ENCODE measurements at places on chromosomes 13 and 19.
A peak's percentile ranks its signal among the peaks of the same experiment; 100 is the strongest.

DNA sequence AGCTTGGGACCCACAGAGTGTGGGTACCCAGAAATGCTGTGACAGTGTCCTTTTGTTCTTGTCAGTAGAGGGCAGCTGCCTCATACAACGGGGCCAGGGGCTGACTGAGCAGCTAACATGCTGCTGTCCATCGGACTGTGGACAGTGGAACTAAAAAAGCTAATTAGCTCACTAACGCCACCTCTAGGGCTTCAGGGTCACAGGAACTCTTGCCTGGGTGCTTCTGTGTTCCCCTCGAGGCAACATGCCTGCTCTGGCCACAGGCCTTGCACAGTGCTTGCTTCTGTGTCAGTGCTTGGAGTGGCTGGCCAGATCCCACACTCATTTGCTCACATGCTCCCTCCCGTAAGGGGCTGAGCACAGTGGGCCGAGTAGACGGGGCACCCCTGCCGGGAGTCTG is 377.0 kb downstream of the OLFM4 start:
- DNase-seq: no peak

GRCh38 chr19:20416661-20417060 is 148.9 kb downstream of the ZNF737 start:
- DNase-seq: no peak

DNA sequence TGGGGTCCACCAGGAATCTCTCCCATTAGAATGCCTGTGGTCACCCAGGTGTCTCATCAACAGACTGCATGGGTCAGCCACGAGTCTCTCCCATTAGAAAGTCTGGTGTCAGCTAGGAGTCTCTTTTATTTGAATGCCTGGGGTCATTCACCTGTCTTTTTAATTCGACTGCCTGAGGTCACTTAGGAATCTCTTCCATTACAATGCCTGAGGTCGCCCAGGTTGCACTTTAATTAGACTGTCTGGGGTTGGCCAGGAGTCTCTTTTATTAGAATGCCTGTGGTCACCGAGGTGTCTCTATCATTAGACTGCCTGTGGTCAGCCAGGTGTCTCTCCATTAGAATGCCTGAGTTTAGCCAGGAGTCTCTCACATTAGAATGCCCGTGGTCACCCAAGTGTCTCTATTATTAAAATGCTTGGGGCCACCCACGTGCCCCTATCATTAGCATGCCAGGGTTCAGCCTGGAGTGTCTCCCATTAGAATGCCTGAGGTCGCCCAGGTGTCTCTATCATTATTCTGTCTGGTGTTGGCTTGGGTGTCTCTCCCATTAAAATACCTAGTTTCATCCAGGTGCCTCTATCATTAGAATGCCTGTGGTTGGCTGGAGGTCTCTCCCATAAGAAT is 1474.3 kb downstream of the UQCRFS1 start:
- no peak for DNase-seq

- no peak for DNase-seq
Observed at GRCh38 chr13:63840551-63841421, 2425.1 kb upstream of the PCDH20 start.

GRCh38 chr19:32022044-32022640 is 323.3 kb upstream of the ZNF507 start:
- no peak for DNase-seq

DNA sequence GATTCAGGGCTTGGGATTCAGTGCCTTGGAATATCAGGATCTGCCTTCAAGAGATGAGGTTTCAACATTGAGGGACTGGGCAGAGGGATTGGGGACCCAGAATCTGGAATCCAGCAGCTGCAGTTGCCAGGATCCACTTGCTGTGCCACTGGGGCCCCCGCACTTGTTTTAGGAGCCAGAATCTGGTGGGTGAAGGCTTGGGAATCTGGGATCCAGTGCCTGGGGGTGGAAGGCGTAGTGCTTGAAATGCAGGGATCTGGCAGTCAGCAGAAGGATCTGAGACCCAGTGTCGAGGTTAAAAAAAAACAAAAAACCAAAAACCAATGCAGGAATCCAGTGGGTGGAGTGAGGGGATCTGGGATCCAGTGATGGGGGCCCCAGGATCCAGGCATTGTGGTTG is 7.3 kb upstream of the SLC25A41 start:
- no peak for DNase-seq

DNA sequence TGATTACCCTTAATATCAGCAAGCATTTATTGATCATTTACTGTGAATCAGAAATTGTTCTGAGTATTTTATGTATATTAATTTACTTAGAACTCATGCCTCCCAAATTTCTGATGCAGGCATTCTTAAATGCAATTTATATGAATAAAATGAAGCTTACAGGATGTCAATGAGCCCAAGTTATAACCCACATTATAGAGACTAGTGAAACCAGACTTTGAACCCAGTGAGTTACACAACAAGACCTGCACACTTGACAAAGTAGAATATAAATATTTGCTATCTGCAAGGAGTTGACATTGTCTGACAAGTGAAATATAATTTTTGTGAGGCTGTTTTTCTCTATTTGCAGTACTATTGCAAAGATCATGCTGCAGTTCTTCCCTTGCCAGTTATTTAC is 656.0 kb downstream of the GPC5 start:
- DNase-seq: no peak

GRCh38 chr13:112510987-112511685 is 76.8 kb downstream of the TUBGCP3 start:
- DNase-seq: no peak

GRCh38 chr13:110536006-110536693 is 25.4 kb downstream of the RAB20 start:
- DNase-seq: no peak

- DNase-seq: no peak
Observed at GRCh38 chr19:40512473-40513344, 45.9 kb downstream of the SPTBN4 start.

GRCh38 chr13:76904507-76904906 is 18.3 kb upstream of the KCTD12 start:
- no peak for DNase-seq

- peak; percentile 72 for DNase-seq
Observed at GRCh38 chr19:13100031-13100588, 2.5 kb downstream of the LYL1 start.

DNA sequence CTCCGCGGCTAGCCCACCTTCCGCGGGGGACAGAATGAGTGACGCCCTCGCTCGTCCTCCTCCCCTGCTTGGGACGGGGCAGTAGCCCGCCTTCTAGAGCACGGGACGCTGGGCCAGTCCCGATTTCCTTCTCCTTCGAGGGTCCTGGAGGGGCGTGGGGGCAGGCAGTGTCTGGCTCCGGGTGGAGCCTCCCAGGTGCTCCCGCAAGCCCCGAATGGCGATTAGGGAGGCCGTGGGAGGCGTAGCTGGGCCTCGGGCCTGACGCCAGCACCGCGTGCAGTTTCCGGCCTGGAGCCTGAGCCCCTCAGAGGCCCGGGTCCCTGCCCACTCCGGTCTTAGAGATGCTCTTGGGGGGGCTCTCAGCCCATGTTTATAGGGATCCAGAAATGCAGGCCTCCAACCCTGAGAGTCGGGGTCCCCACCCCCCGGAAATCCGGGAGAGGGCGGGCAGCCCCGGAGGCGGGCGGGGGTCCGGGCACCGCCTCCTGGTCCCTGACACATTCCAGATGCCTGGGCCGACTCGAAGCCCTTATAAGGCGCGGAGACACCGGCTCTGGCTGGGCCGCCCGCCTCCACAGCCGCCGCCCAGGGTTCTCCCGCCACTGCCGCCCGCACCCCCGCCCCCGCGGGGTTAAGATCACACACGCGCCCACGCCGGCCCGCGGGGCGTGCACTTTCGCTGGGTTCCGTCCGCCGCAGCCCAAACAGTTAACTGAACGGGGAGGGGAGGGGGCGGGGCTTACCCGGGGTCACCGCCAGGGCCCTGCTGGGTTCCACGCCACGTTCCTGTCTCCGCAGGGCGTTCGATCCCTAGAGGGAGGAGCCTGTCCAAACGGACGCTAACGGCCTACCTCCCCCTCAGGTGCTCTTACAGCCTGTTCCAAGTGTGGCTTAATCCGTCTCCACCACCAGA is 1.5 kb downstream of the MYADM start:
- DNase-seq: peak; percentile 87

DNA sequence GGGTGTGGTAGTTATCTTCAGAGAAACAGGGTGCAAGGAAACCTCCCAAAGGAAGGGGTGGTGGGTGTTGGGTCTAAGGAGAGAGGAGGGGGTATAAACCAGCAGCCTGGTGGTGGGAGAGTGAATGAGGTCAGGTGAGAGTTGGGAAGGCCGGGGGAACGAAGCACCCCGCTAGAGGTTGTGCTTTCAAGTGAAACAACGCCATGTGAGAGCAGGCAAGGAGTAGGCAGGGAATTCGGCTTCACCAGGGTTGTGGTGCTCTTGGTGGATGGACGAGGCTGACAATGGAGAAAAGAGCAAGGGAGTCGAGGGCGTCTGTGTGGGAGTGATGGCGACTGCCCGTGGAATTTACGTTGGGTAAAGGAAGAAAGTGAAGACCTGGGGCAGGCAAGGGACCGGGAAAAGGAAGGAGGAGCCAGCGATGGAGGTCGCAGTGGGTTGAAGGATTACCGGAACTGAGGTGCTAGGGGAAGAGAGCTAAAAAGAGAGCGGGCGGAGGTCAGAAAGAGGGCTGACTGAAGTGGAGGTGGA is 2.1 kb upstream of the MLNR start:
- DNase-seq: no peak

GRCh38 chr19:39065928-39066327 is 18.2 kb upstream of the ACP7 start:
- DNase-seq: no peak

- DNase-seq: no peak
Observed at GRCh38 chr19:42057846-42058245, 12.2 kb downstream of the GRIK5 start.

DNA sequence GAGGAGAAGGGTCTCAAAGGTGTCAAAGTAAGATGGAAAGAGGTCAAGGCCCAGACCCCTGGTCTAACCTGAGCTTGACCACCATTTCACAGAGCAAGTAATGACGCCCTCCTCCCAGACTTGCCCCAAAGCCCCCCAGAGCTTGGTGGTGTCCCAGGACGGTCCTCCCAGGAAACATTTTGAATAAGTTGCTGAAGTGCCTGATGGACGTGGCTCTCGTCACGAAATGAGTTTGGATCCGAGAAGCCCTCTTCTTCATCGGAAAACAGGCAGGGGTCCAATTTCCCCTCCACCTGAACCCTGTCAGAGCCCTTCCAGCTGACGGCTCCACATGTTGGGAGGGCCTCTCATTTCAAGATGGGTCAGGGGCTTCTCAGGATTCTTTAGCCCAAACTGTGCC is 54.5 kb upstream of the TPM4 start:
- no peak for DNase-seq

DNA sequence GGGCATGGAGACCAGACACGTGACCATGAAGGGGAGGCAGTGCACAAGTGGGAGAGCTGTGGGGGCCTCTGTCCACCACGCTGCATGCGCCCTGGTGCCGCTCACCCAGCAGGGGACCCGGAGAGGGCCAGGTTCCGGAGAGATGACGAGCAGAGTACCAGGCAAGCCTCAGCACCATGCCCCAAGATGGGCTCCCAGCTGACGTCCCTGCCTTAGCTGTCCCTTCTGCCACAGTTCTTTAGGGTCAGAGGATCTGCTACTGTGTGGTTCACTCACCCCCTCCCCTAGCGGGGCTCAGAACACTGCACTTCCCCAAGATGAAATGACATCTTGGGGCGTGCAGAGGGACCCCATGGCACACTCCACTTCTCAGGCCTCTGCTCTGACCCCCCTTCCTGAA is 9.6 kb upstream of the PRKD2 start:
- DNase-seq: no peak

GRCh38 chr19:58252102-58252685 is 23.5 kb downstream of the ZNF544 start:
- no peak for DNase-seq

GRCh38 chr13:48265217-48265815 is 32.3 kb downstream of the ITM2B start:
- DNase-seq: no peak

DNA sequence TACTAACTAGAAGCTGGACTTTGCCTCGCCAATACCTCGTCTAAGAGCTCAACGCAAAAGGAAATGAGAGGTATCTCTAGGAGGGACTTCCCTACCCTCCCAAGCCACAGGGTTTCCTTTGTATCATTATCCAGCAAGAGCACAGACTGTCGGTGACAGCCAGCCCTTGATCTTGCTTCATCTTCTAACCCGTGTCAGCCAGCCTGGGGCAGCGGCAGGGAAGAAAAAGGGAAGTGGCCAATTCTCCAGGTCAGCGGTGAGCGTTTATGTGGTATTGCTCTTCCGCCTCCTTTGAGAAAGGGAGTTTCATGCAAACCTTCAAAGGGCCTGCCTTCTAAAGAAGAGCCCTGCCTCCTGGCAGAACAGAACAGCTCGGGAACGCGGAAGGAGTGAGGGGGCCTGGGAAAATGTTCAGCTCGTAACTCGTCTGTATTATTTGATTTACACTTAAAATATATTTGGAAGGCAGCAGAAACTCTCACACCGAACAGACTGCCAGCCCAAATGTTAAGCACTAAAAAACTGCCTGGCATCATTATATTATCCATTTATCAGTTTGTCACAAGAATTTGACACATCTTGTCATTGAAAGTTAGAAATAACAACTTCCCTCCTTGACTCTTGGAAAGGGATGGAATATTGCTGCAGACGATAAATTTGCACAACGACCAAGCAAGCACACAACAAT is 41.8 kb downstream of the EFNB2 start:
- DNase-seq: no peak

GRCh38 chr19:33612928-33613619 is 8.7 kb upstream of the CHST8 start:
- DNase-seq: no peak

Measured in activated T-cell treated with anti-CD3 and anti-CD28 coated beads, Interleukin-2, amount 50 U/mL, for 1 hour (primary cell).